ENCODE measurements at places on chromosomes 7 and 10.

- no peak for DNase-seq
These were observed 128.5 kb upstream of the TNS3 start for GRCh38 chr7:47710201-47710935.

- DNase-seq: no peak
These were observed 270.4 kb upstream of the KLF14 start for GRCh38 chr7:131004371-131004770.

DNA sequence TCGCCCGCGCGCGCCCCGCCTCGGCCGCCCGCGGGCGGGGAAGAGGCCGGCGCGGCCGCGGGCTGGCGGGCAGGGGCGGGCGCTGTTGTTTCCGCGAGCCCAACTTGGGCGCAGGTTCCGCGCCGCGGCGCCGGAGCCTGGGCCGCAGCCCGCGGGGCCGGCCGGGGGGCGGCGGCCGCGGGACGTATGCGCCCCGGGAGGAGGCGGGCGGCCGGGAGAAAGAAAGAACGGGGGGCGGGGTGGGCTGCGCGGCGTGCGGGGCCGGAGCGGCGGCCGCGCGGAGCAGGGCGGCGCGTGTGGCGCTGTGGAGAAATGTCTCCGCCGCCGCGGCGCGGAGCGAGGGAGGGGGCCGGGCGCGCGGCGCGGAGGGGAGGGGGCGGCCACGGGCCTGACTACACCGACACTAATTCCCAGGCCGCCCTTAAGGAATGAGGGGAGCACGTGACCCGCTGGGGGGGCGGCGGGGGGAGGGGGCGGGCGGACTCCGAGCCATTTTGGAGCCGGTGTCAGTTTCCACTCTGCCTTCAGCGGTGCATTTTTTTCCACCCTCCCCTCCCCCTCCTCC is at the start of gene BMI1:
TSS of gene BMI1 (plus strand) at position 509 of the 565 bp plus-strand sequence. CDS start 5,351 bp downstream, outside the sequence.
- no peak for DNase-seq

DNA sequence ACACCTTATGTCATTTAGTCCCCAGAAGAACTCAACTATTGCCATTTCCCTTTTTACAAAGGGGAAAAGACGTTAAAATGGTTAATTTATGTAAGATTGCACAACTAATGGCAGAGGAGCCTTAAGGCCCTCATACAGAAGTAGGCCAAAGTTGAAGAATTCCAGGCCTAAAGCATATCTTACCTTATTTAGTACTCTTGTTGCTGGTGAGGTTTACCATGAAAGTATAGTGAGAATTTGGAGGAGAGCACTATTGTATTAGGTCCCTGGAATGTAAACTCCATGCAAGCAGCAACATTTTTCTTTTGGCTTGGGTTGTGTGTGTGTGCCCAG is 731 bp upstream of the CRPPA start:
- DNase-seq: no peak

- DNase-seq: no peak
These were observed 77.1 kb upstream of the GNAI1 start for GRCh38 chr7:80057488-80057887.

- DNase-seq: no peak
These were observed 221.6 kb downstream of the TCF7L2 start for GRCh38 chr10:113171662-113172061.

GRCh38 chr7:151794508-151795167 is 82.3 kb downstream of the PRKAG2 start:
- no peak for DNase-seq

DNA sequence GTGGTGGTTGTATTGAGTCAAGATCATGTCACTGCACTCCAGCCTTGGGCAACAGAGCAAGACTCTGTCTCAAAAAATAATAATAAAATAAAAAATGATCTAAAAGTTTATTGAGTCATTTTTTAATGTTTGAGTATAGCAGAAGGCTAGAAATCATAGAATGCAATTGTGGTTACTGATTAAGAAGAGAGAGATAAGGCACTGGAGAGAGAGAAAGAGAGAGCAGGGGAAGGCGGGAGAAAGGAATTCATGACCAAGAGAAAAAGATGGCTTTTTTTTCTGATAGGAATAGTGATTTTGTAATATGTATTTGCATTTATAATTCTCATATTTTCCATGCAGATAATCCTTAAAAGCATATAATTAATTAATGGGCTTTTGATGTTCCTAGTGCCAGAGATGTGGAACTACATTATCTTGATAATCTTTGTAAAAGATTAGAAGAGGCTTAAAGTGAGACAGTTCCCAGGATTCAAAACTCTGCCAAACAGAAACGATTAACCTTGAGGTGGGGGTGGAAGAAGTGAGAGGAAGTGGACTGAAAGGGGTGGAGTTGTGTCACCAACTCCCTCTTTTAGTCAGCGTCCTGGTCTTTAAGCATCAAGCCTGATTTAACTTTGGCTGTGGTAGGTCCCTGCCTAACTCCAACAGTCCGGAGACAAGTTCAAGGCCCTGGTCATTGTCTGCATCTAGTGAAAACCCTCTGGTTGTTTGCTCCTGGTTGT is 76.2 kb downstream of the CHN2 start:
- DNase-seq: no peak

Measured in esophagus squamous epithelium (tissue), 5 donors.